ENCODE measurements at places on chromosomes 16 and 17.

GRCh38 chr17:34850023-34850422 is 111.2 kb downstream of the CCT6B start:
- DNase-seq: no peak

DNA sequence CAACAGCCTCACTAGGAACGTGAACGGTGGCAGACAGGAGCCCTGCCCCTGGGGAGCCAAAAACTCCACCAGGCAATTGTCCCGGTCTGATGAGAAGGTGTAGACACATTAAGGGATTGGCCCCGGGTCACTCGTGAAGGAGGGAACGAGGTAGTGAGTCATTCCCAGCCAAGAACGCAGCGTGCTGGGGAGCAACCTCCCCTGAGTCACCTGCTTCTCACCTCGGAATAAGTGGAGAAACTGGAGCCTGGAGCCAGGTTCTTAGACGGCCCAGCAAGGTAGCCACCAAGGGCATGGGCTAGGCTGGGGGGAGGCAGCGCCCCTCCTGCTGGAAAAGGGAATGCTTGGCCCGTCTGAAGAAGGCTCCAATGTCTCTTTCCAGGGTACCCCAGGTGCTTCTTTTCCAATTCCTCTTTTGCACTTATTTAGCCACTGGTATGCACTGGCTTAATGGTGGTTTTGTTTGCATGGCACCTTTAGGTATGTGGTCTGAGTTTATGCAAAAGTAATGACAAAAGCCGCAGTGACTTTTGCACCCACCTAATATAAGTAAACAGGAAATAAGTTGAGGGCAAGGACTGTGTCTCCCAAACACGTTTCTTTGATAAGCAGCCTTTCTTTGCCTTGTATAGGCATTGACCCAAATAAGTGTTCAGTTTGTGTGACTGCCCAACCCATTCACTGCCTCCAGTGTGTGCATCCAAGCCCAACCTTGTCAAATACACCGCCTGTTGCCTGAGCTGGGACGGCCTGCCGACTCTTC is 1.8 kb upstream of the HELZ start:
- DNase-seq: no peak

DNA sequence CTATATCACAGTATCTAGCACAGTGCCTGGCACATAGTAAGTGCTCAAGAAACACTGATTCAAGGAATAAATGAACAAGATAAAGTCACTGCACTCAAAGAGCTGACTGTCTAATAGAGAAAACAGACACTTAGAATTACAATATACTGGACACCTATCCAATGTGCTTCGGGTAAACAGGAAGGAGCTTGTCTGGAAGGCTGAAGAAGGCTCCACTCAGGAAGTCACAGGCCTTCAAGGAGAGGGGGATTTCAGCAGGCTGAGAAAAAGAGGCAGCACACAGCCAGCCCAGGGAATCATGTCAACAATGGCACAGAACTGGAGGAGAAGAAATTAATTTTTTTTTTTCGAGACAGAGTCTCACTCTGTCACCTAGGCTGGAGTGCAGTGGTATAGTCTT is 9.7 kb upstream of the IL4R start:
- no peak for DNase-seq

DNA sequence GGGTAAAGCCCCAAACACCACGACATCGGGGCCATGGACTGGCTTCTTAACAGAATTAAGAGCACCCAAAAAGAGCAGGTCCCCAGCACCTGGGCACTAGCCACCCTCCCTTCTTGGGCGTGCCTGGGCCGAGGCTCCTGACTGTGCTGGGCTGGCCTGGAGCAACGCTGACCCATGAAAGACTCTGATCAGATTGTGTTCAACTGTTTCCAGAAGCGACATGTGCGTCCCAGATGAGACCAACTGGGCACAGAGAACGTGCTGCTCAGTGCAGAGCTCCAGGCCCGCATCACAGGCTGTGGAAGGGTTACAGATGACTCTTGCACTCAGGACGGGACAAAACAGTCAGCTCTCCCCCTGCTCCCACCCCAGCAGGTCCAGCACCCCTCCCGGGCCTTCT is 100.7 kb downstream of the KCNJ12 start:
- DNase-seq: no peak

DNA sequence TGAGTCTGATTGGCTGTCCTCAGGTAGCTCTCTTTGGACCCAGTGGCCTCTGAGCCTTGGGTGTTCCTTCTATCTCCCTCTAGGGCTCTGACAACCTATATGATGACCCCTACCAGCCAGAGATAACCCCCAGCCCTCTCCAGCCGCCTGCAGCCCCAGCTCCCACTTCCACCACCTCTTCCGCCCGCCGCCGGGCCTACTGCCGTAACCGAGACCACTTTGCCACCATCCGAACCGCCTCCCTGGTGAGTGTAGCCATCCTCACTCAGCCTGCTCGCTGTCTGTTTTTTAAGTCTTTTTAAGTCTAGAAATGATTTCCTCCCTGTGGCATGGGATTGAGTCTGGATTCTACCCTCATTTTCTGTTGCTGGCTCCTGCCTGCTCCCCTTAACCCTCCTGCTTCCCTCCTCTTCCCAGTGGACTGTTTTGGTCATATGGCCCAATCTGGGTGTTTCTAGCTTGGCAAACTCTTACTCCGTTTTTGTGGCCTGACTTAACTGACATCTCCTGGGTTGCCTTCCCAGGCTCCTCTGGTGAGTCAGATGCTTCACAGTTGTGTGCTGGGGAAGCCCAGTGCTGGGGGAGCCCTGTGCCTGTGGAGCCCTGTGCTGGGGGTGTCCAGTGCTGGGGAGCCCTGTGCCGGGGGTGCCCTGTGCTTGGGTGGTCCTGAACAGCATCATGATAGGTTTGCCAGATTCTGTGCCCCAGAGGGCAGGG is 9.9 kb downstream of the TAOK2 start:
- no peak for DNase-seq

DNA sequence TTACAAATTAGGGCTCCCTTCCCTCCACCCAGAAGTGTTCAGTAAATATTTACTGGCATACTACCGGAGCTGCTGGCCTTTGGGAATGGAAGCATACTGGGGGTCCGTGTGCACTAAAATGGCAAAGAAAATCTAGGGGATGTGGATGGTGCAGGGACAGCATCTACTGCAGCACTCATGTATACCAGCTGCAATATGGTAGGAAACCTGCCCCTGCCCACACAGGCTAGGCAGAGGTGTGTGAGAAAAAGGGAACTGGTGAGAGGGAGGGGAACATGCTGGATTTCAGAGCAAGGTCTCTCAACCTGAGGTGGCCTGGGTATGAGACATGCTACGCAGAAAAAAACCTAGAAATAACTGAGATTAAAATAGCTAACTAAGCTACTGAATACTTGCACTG is 145.4 kb downstream of the CDH13 start:
- no peak for DNase-seq

GRCh38 chr17:35548978-35549377 is 11.5 kb upstream of the SLFN12L start:
- DNase-seq: no peak

GRCh38 chr16:49455991-49456745 is 82.6 kb downstream of the C16orf78 start:
- DNase-seq: no peak

DNA sequence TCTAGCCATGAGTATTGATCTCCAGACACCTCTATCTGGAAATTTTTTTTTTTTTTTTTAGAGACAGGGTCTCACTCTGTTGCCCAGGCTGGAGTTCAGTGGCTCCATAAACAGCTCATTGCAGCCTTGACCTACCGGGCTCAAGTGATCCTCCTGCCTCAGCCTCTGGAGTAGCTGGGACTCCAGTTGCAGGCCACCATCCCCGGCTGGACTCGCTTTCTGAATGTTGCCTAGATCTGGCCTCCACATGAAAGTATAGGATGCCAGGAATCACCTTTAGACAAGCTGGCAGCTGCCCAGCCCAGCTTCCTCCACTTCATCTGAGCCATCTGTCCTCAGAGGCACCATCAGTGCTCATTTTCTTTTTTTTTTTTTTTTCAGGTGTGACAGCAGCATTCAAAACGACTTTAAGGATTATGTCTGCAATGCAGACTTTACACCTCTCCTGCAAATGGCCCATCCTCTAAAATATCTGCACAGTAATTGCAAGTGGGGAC is 6.4 kb upstream of the PRR14 start:
- no peak for DNase-seq

GRCh38 chr17:30824002-30824355 is 513 bp downstream of the CRLF3 start:
- DNase-seq: no peak

GRCh38 chr17:36705874-36706731 is 104.7 kb downstream of the MRM1 start:
- DNase-seq: no peak

GRCh38 chr16:68698091-68698490 is 39.0 kb upstream of the CDH1 start:
- DNase-seq: no peak

- DNase-seq: no peak
Observed at GRCh38 chr17:42846594-42847280, 2.4 kb downstream of the AOC2 start.

DNA sequence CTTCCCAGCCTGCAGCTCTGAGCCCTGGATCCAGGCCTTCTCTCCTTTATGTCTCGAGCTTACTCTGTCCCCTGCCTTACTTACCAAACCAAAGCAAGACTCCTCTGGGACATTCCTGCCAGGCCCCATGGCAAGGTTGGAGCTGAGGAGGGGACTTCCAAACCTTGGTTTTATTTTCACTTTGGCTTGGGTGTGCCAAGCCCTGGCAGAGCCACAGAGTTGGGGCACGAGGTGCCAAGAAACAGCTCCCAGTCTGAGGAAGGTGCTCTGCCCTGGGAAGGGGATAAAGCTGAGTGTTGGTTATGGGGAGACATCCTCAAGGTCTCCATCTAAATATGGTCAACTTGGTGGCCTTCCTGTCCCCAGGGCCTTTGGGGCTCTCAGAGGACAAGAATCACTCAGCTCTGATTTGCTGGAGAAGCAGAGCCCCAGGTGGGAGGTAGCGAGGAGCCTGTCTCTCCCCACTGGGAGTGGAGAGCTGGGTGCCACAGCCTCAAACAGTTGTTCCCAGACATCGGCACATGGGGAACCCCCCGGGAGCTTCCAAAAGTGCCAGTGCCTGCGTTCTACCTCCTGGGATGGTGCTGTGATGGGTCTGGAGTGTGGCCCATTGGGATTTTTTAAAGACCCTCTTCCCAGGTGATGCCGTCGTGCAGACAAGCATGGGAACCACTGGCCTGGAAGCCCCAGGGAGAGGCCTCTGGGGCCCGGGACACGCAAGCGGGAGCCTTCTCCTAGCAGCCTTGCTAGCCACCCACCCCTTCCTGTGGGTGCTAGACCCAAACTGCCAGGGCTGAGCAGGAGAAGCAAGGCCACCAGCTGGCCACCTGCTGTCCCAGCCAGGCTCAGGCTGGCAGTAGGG is 10.3 kb downstream of the NLRC5 start:
- no peak for DNase-seq

Data from stimulated activated CD8-positive, alpha-beta memory T cell treated with anti-CD3 and anti-CD28 coated beads, Interleukin-2, amount 100 ng/mL, for 1 hour (primary cell).